ENCODE measurements at places on chromosomes 11 and 22. TPM values are rescaled to one million over a fixed set of nuclear protein-coding genes. Genes with fewer than 3 reads are reported as not detected.

DNA sequence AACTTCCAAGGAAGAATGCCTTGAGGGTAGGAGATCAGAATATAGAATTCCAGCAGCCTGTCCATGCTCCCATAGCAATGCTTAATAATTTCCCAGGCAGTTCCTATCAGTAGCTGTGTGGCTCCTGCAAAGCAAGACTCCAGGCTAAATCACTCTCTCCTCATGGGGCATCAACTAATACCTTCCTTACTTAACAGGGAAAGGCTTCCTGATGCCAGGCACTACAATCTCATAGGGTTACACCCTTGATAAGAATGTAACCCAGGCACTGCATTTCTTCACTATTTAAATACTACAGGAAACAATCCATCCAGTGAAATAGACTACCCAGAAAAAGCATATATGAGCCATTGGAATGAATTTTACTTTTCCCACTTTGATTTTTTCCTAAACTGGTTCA lies 615.0 kb upstream of the ARHGAP42 start:
- no peak for DNase-seq
- no peak overlapping the region for H3K27ac ChIP-seq
- H3K4me1 ChIP-seq: no peaks in the 10 kb centered on the region
- H3K36me3 ChIP-seq: no peaks in the 10 kb centered on the region

DNA sequence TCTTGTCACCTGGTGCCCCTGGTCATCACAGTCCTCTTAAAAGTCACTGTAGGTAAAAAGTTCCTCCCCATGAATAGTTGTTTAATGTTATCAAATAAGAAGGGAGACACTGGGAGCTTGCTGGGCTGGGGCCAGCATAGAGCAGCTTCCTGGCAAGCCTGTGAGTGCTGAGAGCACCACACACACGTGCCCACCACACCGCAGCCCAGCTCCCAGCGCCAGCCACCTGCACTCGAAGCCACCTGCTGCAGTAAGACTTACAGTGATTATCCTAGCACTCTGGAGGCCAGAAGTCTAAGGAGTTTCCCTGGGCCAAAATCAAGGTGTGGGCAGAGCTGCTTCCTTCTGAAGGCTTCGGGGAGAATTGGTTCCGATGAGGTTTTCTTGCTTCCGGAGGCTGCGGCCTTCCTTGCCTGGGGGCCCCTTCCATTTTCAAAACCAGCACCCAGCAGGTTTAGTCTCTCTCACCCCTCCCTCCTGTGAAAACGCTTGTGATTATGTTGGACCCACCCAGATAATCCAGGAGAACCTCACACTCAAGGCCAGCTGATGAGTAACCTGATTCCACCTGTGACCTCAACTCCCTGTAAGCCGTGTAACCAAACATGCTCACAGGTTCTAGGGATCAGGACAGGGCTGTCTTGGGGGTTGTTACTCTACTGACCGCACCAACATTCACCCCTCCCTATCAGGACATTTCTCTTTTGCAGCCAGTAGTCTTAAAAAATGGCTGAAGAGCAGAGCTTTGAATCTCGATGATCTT lies 687.2 kb downstream of the TBC1D22A start:
- H3K4me1 ChIP-seq: no peaks in the 10 kb centered on the region
- H3K36me3 ChIP-seq: no peaks in the 10 kb centered on the region
- H3K27me3 ChIP-seq: no peaks in the 10 kb centered on the region

- H3K27ac ChIP-seq: no peak overlapping the region
- peaks cover 12% of the 10 kb centered on the region for H3K27me3 ChIP-seq
- no peaks in the 10 kb centered on the region for H3K36me3 ChIP-seq
These were observed 170.8 kb upstream of the BDNF start for GRCh38 chr11:27871056-27871455.

- H3K4me3 ChIP-seq: no peak overlapping the region
- H3K27ac ChIP-seq: peak overlapping the region; percentile 89
- H3K4me1 ChIP-seq: peaks cover 42% of the 10 kb centered on the region
- DNase-seq: no peak
These were observed 4.4 kb upstream of the FOXRED2 start for GRCh38 chr22:36510966-36511881.

GRCh38 chr11:117375960-117376359 lies 48.3 kb downstream of the CEP164 start:
- peaks cover 6% of the 10 kb centered on the region for H3K4me1 ChIP-seq
- peaks cover 12% of the 10 kb centered on the region for H3K36me3 ChIP-seq
- DNase-seq: no peak
- no peak overlapping the region for H3K4me3 ChIP-seq

DNA sequence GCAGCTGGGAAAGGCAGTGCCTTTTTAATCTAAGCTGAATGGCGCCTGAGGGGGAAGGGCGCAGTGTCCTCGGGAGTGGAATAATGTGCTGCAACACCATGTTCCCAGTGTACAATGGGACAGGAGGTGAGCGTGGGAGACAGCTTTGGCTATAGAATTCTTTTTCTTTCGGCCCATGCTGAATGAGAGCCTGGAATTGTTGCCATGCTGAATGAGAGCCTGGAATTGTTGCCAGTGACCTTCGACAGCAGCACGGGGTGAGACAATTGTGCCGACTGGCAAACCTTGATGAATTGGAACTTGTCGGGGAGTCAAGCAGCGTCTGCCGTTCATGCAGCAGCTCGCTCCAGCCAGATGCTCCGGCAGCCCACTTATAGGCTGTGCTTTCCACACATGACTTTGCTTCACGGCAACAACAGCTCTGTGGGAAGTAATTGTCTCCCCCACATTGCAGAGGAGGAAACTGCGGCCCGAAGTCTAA lies 141.4 kb upstream of the E2F8 start:
- H3K27me3 ChIP-seq: no peaks in the 10 kb centered on the region
- H3K27ac ChIP-seq: no peak overlapping the region
- no peak overlapping the region for H3K4me3 ChIP-seq
- no peak for DNase-seq

DNA sequence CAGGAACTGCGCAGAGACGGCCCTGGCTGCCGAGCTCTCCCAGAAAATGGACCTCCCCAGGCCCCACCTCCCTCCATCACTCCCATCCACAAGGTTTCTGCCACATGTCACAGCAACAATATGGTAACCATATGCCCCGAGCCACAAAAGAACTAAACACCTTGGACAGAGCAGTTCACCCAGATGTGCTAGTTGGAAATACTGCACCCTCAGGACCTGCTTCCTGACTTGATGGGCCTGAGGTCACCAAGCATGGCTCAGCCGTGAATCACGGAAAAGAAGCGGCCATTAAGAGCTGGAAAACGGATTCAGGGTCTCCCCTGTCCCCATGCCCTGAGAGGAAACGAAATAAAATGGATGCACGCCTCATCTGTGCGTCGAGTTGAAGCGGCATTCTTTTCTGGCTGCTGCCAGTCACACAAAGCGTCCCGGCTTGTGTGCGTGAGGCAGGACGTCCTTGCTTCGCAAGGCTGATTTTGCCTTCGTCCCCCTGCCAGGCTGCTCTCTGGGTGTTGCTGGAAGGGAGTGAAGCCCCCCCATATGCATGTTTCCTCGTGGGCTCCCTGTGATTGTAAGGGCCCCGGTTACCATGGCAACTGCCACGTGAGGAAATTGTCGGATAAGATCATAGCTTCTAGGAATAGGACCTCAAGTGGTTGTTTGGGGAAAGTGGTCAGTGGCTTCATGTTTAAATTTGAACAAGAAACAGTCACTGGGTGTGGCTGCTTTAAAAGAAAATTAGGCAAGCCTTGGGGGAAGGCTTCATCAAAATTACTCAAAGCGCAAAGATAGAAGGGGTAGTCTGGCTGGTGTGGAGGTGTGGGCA lies 51.7 kb downstream of the FLI1 start:
- H3K27me3 ChIP-seq: no peaks in the 10 kb centered on the region
- no peak overlapping the region for H3K27ac ChIP-seq
- no peaks in the 10 kb centered on the region for H3K36me3 ChIP-seq
- no peak overlapping the region for H3K4me3 ChIP-seq

DNA sequence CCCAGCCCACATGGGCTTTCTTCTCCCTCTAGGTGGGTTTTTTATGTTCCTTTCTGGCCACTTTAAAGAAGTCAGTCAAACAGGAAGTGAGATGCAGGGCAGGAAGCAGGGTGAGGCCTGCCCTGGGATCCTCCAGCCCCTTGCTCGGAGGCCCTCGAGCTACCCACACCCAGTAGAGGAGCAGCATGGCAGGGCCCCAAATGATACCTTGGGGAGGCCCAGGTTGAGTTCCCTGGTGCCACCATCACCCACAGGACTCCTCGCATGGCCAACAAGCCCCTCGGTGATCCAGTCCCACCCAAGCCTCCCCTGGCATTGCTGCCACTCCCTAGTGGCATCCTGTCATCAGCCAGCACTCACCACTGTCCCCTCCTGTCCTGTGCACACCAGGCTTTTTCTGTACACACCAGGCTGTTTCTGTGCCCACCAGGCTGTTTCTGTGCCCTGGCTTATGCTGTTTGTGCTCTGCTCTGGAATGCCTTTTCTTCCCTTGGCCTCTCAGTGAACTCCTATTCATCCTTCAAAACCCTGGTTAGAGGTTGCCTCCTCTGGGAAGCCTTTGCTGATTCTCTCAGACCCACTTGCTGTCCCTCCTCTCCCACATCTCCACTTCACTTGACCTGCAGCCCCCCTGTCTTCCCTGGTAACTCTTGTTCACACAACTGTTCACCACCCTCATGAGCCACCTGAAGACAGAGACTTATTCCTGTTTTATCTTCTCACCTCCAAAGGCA lies 3.1 kb upstream of the PTGDR2 start:
- no peaks in the 10 kb centered on the region for H3K27me3 ChIP-seq
- no peak overlapping the region for H3K27ac ChIP-seq
- H3K36me3 ChIP-seq: no peaks in the 10 kb centered on the region
- DNase-seq: no peak

TSKU gene
- 95.9 TPM for total RNA-seq

MFRP gene
- not detected for total RNA-seq

PANX3 gene
- total RNA-seq: not detected
